ENCODE measurements at places on chromosomes 16 and 17. TPM values are rescaled to one million over a fixed set of nuclear protein-coding genes. Genes with fewer than 3 reads are reported as not detected.

DNA sequence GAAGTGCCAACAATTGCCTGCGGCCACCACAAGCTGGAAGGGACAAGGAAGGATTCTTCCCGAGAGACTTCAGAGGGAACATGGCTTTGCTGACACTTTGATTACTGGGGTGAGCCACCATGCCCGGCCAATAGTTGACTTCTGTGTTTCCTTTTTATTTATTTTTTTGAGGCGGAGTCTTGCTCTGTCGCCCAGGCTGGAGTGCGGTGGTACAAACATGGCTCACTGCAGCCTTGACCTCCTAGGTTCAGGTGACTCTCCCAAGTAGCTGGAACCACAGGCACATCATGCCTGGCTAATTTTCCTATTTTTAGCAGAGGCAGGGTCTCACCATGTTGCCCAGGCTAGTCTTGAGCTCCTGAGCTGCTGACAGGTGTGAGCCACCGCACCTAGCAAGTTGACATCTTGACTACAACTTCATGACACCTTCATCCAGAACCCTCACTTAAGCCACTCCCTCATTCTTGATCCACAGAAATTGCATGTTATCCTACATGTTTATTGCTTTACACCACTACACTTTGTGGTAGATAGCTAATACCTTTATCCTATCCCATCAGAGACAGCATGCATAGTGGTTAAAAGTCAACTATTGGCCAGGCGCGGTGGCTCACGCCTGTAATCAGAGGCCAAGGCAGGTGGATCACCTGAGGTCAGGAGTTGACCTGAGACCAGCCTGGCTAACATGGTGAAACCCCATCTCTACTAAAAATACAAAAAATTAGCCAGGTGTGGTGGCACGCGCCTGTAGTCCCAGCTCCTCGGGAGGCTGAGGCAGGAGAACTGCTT lies 16.1 kb upstream of the GPRC5C start:
- no peaks in the 10 kb centered on the region for H3K27me3 ChIP-seq
- H3K4me3 ChIP-seq, result no peak overlapping the region
- H3K36me3 ChIP-seq, result no peaks in the 10 kb centered on the region
- no peak for DNase-seq
- H3K4me1 ChIP-seq, result no peaks in the 10 kb centered on the region

Gene PITPNM3
- 0.40 TPM for total RNA-seq

GRCh38 chr16:81899601-81900000 lies 111.7 kb downstream of the SDR42E1 start:
- H3K27me3 ChIP-seq, result no peaks in the 10 kb centered on the region
- DNase-seq, result no peak
- no peaks in the 10 kb centered on the region for H3K4me1 ChIP-seq

Gene CCL2
- 6.6 TPM for total RNA-seq

GRCh38 chr16:46743232-46743719 lies 4.9 kb downstream of the MYLK3 start:
- DNase-seq, result no peak
- H3K27ac ChIP-seq, result peak overlapping the region; percentile 55
- no peaks in the 10 kb centered on the region for H3K36me3 ChIP-seq
- no peaks in the 10 kb centered on the region for H3K27me3 ChIP-seq

Gene CES5A
- total RNA-seq, result not detected

GRCh38 chr17:1322014-1322428 lies 42.6 kb downstream of the TRARG1 start:
- no peak for DNase-seq
- no peak overlapping the region for H3K4me3 ChIP-seq
- H3K27me3 ChIP-seq, result no peaks in the 10 kb centered on the region
- H3K36me3 ChIP-seq, result no peaks in the 10 kb centered on the region

Gene KRT37
- total RNA-seq, result not detected

Gene SSTR5
- total RNA-seq, result not detected

- H3K27ac ChIP-seq, result no peak overlapping the region
- no peaks in the 10 kb centered on the region for H3K4me1 ChIP-seq
- no peaks in the 10 kb centered on the region for H3K36me3 ChIP-seq
- DNase-seq, result no peak
- H3K27me3 ChIP-seq, result no peaks in the 10 kb centered on the region
- H3K4me3 ChIP-seq, result no peak overlapping the region
These were observed 27.0 kb upstream of the NFAT5 start for GRCh38 chr16:69538808-69539207.

- no peak overlapping the region for H3K27ac ChIP-seq
- H3K4me1 ChIP-seq, result peaks cover 29% of the 10 kb centered on the region
- no peak overlapping the region for H3K4me3 ChIP-seq
- H3K27me3 ChIP-seq, result no peaks in the 10 kb centered on the region
- H3K36me3 ChIP-seq, result peaks cover 43% of the 10 kb centered on the region
These were observed 51.6 kb upstream of the CRISPLD2 start for GRCh38 chr16:84768061-84768807.

Gene TEX19
- not detected for total RNA-seq

- peaks cover 43% of the 10 kb centered on the region for H3K4me1 ChIP-seq
- no peak overlapping the region for H3K4me3 ChIP-seq
- H3K27ac ChIP-seq, result peak overlapping the region; percentile 38
- H3K27me3 ChIP-seq, result no peaks in the 10 kb centered on the region
- H3K36me3 ChIP-seq, result no peaks in the 10 kb centered on the region
These were observed 11.0 kb downstream of the CYB561 start for GRCh38 chr17:63434951-63435571.

DNA sequence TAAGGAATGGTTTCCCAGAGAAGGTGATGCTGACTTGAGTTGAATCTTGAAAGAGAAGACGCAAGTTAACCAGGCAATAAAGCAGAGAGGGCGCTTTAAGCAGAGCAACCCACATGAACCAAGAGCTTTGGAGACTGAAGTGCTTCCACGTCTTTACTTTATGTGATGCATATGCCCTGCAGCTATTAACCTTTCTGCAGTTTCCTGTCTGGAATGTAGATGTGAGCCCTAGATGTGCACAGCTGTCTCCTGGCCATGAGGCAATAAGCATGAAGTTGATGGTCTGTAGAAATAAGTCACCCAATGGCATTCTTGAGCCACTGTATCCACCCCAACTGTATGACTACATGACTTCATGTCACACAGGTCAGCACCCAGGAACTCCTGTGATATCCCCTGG lies 5.7 kb upstream of the CHST4 start:
- no peak overlapping the region for H3K4me3 ChIP-seq
- H3K36me3 ChIP-seq, result no peaks in the 10 kb centered on the region
- H3K4me1 ChIP-seq, result no peaks in the 10 kb centered on the region
- no peak overlapping the region for H3K27ac ChIP-seq
- peaks cover 4% of the 10 kb centered on the region for H3K27me3 ChIP-seq
- no peak for DNase-seq

GRCh38 chr16:2715519-2715918 lies 4.5 kb downstream of the PRSS27 start:
- H3K27me3 ChIP-seq, result no peaks in the 10 kb centered on the region
- no peaks in the 10 kb centered on the region for H3K36me3 ChIP-seq
- peak; percentile 76 for DNase-seq
- no peaks in the 10 kb centered on the region for H3K4me1 ChIP-seq
- H3K4me3 ChIP-seq, result no peak overlapping the region

DNA sequence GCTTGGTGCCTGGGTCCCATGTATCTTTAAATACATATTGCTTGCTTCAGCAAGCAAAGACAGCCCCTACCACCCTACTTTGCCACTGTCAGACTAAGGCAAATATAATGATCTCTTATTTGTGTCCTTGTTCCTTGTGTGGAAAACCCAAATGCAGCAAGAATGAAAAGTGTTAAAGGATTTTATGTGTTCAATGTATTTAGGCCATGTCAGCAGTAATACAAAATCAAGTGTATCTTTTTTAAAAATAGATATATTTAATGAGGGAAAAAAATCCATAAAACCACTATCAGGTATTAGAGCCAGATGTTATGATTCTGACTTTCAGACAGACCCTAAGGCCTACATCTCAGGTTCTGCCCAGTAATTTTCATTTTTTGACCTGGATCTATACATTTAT lies 374.5 kb downstream of the SEC14L1 start:
- no peaks in the 10 kb centered on the region for H3K4me1 ChIP-seq
- H3K27me3 ChIP-seq, result no peaks in the 10 kb centered on the region
- H3K4me3 ChIP-seq, result no peak overlapping the region
- DNase-seq, result no peak
- H3K36me3 ChIP-seq, result no peaks in the 10 kb centered on the region

Gene SRCIN1
- 0.04 TPM for total RNA-seq

GRCh38 chr17:61026818-61027217 lies 349.2 kb downstream of the BCAS3 start:
- no peaks in the 10 kb centered on the region for H3K36me3 ChIP-seq
- DNase-seq, result no peak
- H3K4me1 ChIP-seq, result no peaks in the 10 kb centered on the region
- H3K4me3 ChIP-seq, result no peak overlapping the region

Gene MAPK7
- total RNA-seq, result 19.8 TPM

Gene PLEKHG4
- total RNA-seq, result 25.3 TPM

Gene PPL
- not detected for total RNA-seq

GRCh38 chr17:42117397-42118125 lies 3.6 kb downstream of the KAT2A start:
- H3K36me3 ChIP-seq, result no peaks in the 10 kb centered on the region
- no peak overlapping the region for H3K4me3 ChIP-seq
- peaks cover 22% of the 10 kb centered on the region for H3K4me1 ChIP-seq
- H3K27ac ChIP-seq, result no peak overlapping the region
- DNase-seq, result no peak

Gene TBC1D3B
- 3.3 TPM for total RNA-seq

DNA sequence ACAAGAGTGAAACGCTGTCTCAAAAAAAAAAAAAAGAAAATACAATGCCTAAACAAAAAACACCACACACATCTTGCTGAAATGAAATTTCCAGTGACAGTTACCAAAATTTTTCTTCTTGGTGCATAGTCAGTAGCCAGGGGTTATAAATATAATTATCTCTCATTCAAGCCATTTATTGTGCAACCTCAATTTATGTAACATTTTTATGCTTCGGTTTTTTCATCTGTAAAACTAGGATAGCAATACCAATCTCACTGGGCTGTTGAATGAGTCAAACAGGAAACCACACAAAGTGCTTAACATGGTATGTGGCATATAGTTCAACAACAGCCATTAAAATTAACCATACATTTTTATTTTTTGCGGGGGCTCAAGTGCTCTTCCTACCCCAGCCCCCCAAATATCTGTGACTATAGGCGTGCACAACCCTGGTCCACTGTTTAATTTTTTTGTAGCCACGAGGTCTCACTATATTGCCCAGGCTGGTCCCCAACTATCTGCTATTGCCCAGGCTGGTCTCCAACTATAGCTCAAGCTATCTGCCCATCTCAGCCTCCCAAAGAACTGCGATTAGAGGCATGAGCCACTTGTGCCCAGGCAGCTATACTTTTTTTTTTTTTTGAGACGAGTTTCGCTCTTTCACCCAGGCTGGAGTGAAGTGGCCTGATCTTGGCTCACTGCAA lies 2.6 kb downstream of the COG4 start:
- H3K36me3 ChIP-seq, result peaks cover 13% of the 10 kb centered on the region
- H3K4me1 ChIP-seq, result peaks cover 30% of the 10 kb centered on the region
- DNase-seq, result no peak
- no peak overlapping the region for H3K27ac ChIP-seq
- no peak overlapping the region for H3K4me3 ChIP-seq
- no peaks in the 10 kb centered on the region for H3K27me3 ChIP-seq

DNA sequence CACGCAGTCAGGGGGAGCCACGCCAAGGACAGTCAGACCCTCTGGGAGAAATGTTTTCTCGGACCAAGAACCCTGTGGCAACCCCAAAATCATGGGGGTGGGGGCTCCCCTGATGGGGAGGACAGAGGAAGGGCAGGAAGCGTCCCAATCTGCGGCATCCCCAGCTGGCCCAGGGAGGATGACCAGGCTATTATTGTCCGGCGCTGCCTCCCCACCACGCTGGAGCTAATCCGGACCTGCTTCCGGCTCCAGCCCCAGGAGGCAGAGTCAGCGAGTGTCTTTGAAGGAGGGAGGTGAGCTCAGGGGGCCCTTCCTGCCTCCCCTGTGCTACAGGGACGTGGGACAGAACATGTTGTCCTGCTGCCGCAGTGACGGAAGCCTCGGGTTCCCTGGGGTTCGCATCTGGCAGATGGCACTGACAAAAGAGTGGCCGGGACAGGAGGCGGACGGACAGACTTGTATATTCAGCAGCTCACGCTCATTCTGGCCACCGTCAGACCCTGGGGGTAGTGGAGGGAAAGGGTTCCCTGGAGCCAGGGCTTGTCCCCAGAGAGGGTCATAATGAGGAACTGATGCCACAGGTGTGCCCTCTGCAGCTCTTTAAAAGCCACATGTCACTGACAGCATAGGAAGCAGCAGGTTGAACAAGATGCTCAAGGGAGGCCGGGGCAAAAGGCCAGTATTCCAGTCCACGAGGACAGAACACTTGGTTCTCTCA lies 54.3 kb upstream of the CDC42EP4 start:
- H3K27me3 ChIP-seq, result no peaks in the 10 kb centered on the region
- no peak overlapping the region for H3K4me3 ChIP-seq
- no peak overlapping the region for H3K27ac ChIP-seq
- H3K4me1 ChIP-seq, result no peaks in the 10 kb centered on the region

Gene ZNF750
- not detected for total RNA-seq

Gene CDR2L
- 1.5 TPM for total RNA-seq

Gene CLDN6
- total RNA-seq, result not detected

Measured in CD8-positive, alpha-beta memory T cell (primary cell).